Activated naive CD8-positive, alpha-beta T cell treated with anti-CD3 and anti-CD28 coated beads, Interleukin-2, amount 50 U/mL, for 16 hours (primary cell): ENCODE measurements at places on chromosomes 4 and X.

- no peak for DNase-seq
Observed at GRCh38 chr4:170243662-170244288, 154.0 kb upstream of the AADAT start.

DNA sequence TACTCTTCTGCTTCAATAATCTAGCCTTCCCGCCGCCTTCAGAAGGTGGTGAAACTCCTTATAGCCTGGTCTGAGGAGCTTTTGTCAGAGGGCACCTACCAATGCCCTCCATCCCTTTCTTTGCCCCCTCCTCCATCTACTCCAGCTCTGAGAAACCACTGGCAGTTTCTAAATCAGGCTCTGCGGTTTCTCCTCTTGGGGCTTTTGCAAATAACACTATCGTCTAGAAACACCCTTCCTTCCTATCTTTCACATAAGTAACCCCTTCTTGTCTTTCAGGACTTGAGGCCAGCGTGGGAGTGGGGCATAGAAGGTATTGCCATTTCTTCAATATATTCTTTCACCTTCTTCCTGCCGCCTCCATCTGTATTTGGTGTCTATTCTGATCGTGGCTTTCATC is 1.2 kb upstream of the EFHC2 start:
- no peak for DNase-seq

- no peak for DNase-seq
Observed at GRCh38 chr4:71383984-71384383, 45.2 kb downstream of the SLC4A4 start.

DNA sequence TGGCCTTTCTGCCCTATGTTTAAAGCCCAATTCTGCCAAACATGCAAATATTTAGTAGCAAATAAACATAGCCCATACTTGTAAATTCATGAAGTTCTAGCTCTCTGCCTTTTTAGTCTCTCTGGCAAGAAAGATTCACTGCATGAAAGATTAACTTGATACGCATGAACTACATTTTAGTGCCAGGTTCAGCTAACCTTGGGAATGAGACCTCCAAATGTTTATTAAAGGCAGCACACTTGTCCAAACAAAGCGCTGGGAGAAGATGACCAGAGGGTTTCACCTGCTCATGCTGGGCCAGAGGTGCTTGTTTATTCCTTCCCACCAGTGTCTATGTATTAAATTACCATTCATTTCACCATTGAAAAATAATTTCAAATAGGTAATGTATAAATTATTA is 44.5 kb upstream of the IL1RAPL1 start:
- DNase-seq, result no peak

DNA sequence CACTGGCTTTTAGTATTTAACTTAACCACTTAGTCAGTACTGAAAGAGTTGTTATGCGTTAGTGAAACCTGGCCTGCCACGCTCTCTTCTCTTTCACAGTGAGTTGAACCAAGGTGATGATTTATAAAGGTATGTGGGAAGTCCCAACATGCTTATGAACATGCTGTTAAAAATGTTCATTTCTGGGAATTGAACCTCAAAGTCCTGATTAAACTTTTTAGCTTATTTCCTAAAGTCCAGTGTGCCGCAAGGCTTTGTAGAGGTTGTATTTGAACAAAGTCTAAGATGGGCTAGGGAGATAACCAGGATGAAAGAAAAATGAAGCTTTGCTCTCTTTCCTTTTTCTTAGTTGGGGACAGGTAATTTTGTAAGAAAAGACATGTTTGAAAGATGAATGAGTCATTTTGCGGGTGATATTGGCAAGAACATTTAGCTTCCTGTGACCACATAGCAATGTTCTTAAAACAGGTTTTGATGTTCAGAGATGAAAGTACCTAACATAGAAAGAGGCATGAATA is 270.3 kb downstream of the DTHD1 start:
- DNase-seq, result no peak

GRCh38 chrX:111352424-111352823 is 59.6 kb downstream of the DCX start:
- DNase-seq, result no peak

DNA sequence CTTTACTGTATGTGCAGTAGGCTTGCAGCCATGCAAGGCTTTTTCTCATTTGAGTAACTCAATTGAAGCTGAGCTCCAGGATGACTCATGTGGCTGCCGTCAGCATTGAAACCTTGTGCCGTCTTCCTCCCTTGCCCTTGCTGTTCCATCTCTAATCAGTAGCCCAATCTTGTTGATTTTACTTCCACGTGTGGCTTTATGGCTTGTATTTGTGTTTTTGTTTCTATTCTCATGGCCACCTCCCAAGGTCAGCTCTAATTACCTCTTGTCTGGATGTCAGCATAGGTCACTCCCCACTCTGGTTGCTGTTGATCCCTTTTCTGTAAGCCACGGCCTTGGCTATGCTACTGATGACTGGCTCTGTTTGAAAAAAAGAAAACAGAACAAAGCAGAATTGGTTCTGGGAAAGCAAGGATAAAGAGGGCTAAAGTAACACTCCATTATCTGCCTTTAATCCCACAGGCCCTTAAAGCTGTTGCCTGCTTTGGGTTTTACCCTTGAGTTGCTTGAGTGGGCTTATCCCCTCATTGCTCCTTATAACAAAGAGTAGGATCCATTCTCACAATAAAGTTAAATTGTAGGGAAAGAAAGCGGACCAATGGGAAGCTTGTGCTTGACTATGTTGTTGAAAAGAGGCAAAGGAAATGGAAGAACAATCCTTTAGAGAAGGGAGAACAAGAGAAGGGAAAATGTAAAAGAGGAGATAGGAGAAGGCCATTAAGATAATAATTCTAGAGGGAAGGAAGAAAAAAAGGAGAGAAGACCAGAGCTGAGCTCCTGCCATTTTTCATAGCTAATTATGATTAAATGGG is 173.9 kb upstream of the PGRMC2 start:
- DNase-seq, result no peak

DNA sequence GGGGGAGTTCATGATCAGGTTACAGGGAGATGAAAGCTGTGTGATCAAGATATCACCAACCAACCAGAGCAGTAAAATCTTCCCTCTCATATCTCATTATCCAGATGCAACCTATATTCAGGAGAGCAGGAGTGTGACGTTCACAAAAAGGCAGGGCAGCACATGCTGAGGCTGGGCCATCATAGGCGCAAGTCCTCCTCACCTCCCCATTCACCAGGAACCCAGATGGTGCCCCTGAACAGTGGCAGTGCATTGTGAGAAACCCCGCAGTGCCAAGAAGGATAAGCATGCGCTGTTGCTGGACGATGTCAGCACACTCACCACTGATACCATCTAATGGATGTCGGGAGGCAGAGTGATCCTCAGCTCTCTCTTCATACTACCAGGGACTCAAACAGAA is 170.9 kb downstream of the COL25A1 start:
- DNase-seq, result no peak

DNA sequence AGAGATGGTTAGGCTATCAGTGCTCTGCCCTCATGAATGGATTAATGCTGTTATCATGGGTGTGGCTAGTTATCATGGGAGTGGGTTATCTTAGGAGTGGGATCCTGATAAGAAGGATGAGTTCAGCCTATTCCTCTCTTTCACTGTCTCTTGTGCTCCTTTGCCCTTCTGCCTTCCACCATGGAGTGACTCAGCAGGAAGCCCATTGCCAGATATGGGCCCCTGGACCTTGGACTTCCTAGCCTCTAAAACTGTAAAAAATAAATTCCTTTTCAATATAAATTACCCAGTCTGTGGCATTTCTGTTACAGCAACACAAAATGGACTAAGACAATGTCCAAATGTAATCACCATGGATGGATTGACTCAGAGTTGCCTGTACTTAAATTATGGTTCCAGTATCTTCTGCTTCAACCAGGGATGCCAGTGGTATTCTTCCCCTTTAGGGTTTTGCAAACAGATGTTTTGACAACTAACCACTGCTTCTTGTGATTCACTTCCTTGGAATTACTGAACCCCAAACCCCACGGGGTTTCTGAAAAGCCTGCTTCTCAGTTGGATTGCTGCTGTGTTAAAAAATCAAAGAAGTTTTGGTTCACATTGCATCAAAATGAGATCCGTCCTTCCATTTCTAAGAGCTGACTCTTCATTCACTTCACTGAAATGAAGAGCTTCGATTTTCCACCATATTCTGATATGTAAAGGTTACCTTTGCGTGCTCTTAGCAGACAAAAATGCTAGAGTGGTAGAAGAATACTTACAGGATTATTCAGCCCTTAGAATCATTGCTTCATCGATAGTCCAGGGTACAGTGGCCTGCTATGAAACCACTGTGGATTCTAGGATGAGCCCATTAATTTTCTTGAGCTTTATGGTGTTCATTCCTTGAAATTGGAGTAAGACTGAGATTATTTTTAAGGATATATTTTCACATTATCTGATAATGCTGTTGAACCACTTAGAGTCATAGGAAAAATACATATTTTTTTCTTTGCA is 107.7 kb downstream of the FRMPD4 start:
- no peak for DNase-seq
